Fibroblast of upper back skin (primary cell): ENCODE measurements at places on chromosomes 7 and 10.

DNA sequence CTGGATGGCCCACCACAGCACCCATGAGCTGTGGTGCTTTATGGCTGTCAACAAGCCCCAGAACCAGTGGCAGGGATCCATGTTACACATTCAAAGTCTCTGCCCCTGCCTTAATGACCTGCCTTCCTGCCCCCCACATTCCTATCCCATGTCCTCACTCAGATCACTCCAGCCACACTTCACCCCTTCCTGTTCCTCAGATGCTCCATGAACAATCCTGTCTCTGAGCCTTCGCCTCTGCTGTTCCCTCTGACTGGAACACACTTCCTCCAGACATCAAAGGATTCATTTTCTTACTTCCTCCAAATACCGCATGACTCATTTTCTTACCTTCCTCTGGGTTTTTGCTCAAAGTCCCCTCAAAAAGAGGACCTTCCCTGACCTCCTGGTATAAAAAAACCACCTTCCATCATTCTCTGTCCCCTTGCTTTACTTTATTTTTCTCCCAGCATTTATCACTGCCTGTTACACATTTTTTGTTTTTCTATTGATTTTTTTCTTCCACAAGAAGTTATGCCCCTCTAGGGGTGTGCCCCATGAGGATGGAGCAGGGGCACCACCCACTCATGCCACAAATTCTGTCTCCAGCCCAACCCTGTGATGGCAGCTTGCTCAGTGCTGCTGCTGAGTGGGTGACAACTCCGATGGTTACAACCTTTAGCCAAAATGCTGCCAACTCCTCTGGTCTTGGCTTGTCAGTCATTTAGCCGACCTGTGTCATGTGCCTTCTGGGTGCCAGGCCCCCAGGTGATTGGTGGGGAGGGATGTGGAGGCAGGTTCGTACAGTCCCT, 18.2 kb downstream of the COL13A1 start:
- DNase-seq, result peak; percentile 64

GRCh38 chr10:61990761-61991135, 89.2 kb downstream of the ARID5B start:
- DNase-seq, result peak; percentile 47

DNA sequence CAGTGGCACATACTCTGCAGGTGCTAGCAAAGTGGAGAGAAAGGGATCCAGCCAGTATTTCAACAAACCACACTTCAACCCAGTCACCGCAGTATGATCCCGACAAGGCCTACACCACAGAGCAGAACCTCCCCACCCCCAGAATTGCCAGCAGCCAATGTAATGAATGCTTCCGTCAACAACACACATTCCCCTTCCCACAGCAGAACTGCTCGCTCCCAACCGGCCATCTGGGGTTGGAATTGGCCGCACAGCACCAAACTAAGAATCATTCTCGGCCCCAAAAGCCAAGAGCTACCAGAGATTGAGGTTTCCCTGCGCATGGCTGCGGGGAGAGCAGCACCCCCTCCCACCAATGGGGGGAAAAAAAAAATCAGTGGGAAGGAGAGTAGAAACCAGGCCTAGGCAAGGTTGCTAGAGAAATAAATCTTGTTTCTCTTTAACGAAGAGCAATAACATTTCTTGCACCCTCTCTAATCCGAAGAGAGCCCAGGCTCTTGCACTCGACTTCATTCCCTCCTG, 1.1 kb downstream of the WASL start:
- DNase-seq, result peak; percentile 82

DNA sequence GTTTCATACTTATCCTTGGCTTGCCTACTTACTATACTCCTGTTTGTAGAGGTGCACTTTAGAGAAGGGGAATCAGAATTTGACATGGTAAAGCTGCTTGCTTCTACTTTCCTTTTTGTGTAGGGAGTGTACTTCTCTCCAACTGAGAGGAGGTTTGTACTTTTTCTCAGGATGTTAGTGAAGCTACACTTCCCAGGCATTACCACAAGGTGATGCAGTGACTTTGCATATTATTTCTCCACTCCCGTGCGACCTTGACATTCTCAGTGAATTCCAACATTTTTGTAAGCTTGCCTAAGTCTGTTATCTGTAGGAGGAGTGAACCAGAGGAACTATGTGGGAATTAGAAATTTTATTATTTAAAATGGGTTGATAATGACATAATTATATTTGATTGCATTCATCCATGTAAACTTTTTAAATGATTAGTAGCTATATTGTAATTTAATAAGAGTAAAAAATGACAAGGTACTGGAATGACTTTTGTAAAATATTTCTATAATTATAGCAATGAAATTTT, 5.2 kb downstream of the TAX1BP1 start:
- peak; percentile 75 for DNase-seq

GRCh38 chr10:7948371-7949000, 106.0 kb upstream of the GATA3 start:
- DNase-seq, result peak; percentile 23

DNA sequence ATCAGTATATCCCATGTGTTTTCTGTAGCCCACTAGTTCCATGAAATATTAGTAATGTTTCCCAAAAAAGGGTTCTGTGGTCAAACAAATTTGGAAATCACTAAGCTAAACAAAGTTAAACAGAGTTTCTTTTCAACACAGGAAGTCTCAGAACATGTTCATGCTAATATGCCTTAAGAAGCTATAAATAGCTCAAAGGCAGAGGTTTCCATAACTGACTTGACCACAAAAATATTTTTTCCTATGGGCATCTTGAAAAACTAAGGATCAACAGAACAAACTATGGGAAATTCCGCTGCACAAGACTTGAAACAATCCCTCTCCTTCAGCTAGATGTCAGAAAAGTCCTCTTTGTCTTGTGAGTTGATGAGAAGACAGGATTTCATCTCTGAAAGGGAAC, 59.7 kb downstream of the SEM1 start:
- DNase-seq, result peak; percentile 42

DNA sequence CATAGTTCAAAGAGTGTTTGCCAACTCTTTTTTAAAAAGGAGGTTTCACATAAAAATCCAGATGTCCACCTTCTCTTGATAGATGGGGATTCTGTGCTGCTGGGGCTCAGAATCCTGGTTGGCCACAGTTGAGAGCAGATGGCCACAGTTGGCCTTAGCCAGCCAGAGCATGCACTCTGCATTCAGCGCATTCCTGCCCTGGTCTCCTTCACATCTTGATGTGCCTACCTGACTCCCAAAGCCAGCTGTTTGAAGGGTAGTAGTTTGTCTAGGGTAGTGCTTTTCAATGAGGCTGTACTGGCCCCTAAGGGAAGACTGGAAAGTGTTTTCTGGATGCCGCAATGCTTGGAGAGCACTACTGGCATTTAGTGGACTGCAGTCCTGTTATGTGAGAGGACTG, 208.1 kb upstream of the HDAC9 start:
- no peak for DNase-seq

GRCh38 chr10:128314686-128315085, 188.5 kb upstream of the MKI67 start:
- no peak for DNase-seq

GRCh38 chr10:121556918-121557573, 41.2 kb downstream of the FGFR2 start:
- peak; percentile 3 for DNase-seq

DNA sequence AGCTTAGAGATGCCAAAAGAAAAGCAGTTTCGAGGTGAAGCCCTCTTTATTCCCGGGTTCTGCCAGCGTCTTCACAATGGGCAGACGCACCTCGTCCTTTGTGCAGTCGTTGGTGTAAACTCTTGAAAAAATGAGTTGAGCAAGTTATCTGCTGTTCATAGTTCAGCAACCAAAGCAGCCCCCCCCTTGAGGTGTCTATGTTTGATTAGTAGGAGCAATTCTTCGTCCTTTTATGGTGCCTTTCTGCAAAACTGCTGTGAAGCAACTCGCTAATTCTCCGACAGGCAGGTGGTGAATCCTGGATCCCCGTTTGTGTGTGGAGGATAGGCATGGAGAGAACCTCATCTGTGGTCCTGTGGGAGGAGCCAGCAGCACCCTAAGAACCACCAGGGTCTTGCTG, 234.5 kb downstream of the GLRX3 start:
- DNase-seq, result no peak

- no peak for DNase-seq
These were observed 34.4 kb downstream of the HSPA12A start for GRCh38 chr10:116707981-116708380.

- DNase-seq, result peak; percentile 100
These were observed at the start of gene SERPINE1 for GRCh38 chr7:101126651-101127459. SERPINE1 (plus strand) TSS chr7:101127104; CDS start chr7:101128394, 1,290 bp downstream.

DNA sequence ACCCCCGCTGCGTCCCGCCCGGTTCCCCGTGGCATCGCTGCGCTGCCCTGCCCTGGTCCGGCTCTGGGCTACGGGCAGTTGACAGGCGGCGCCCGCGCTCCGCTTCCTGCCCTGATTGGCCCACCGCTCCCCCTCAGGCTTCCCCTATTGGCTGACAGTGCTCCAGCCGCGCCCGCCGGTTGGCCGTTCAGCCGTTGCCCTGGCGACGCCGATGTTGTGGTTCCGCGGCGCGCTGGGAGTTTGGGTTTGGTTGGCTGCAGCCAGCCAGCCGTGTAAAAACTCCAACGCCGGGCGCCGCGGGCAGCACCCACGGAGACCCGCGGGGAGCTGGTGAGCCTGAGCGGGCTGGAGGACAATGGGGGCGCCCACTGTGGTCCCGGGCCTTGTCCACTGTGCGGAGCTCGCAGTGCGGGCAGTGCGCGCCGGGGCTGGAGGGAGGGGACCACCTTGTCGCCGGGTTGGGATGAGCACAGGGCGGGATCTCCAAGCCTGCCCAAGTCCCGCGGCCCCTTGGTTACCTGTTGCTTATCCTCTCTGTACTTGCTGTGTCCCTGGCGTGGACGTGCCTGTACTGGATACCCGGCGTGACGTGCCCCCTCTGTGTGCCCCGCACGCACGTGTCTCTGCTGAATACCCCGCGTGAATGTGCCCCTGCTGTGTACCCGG, at the start of gene C7orf57:
Gene C7orf57 (plus strand): TSS at position 243 of the 666 bp plus-strand sequence. CDS start 766 bp downstream, outside the sequence.
- DNase-seq, result peak; percentile 77

DNA sequence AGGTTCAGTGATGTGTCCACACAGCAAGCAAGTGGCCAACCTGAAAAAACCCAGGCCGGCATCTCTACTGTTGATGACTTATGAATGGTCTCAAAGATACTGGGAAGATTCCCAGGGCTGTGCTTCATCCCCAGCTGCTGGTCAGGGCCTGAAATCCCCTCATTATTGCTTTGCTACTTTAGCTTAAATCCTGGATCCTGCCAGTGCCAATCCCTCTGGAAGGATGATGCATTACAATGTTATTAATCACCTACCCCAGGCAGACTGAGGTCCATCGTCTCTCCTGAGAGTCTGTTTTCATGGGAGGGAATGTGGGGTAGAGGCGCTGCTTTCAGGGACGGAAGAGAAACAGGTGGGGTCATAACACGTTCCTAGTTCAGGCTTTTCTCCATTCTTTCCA, 371.6 kb downstream of the RPS24 start:
- peak; percentile 40 for DNase-seq

- no peak for DNase-seq
These were observed 626 bp downstream of the PRPF18 start for GRCh38 chr10:13587391-13587790.

DNA sequence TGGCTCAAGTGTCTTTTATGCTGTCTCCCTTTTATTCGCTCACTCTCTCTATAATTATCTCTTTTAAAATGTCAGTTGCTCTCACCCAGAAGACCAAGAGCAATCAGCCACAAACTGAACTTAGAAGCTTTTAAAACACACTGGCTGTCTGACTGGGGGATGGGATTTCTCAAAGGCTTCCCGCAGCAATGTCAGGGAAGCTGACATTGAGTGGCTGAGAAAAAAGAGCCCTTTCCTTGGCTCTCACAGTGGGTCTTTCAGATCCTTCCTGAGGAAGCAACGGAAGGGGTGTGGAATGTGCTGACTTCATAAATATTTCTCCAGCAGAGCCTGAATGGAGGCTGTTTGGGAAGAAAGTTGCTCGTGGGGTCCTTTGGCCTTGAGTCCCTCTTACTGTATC, 445.7 kb upstream of the C7orf33 start:
- no peak for DNase-seq

GRCh38 chr10:12628964-12629766, 279.8 kb downstream of the CAMK1D start:
- no peak for DNase-seq

GRCh38 chr7:25636168-25636567, 407.9 kb upstream of the NPVF start:
- no peak for DNase-seq

GRCh38 chr7:978416-979091, 3.2 kb upstream of the COX19 start:
- DNase-seq, result no peak

DNA sequence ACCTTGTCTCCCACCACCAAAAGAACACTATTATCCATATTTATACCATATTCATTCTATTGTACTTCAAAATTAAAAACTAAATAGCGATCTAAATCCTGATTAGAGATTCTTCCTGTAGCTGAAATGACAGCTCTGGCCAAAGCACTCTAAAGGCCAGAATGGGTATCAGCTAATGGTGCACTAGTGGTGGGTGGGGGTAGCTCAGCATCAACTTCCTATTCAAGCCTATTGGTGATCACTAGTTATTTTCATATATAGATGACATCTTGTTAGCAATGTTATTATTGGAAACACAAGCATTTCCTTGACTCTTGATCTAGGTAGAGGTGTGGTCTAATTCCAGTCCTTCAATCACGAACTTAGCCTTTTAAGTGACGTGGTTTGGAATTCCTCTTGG, 43.6 kb downstream of the TET1 start:
- DNase-seq, result no peak

- DNase-seq, result no peak
These were observed 11.9 kb downstream of the STRA8 start for GRCh38 chr7:135245226-135246190.

DNA sequence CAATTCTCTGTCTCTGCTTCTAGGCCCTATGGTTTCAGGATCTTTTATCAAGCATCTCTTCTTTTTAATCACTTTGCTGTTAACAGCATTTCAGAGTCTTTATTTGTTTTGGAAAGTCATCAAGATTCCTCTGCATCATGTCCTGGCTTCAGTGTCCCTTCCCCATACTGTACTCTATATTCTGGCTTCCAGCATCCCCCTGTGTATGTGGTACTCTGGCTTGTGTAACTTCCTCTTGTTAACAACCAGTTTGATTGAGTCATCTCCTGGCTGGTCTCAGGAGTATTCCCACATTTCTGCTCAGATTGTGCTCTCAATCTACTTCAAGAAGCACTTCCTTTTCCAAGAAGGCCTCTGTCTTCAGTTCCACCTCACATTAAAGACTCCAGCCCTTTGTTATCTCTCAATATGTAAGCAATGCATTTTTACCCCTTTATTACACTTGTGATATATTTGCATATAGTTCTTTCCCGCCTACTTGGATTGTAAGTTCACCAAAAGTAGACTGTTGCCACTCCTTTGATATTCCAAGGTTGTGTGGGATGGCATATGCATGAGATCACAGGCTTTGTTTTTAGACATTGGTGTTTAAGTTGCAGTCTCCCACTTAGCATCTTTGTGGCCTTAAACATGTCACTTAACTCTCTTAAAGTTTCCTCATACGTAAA, 15.1 kb upstream of the ATE1 start:
- peak; percentile 95 for DNase-seq

- no peak for DNase-seq
These were observed 286.4 kb downstream of the C7orf25 start for GRCh38 chr7:42625421-42625820.

GRCh38 chr10:93796167-93796566, 38.4 kb downstream of the LGI1 start:
- DNase-seq, result no peak

GRCh38 chr10:96651998-96652431, 65.2 kb upstream of the TM9SF3 start:
- DNase-seq, result no peak

GRCh38 chr7:26078437-26079336, 73.3 kb upstream of the NFE2L3 start:
- peak; percentile 25 for DNase-seq
